ENCODE measurements at places on chromosomes 3 and 15. TPM values are rescaled to one million over a fixed set of nuclear protein-coding genes. Genes with fewer than 3 reads are reported as not detected.

The SAXO2 gene
- polyA plus RNA-seq = 4.6 TPM

The CTNNB1 gene
- polyA plus RNA-seq = 505 TPM

GRCh38 chr3:190446573-190447279, 3.0 kb downstream of the TMEM207 start:
- DNase-seq = no peak

- DNase-seq = no peak
These were observed 63.5 kb upstream of the SLC6A1 start for GRCh38 chr3:10928961-10929471.

- no peak for DNase-seq
These were observed 494.3 kb downstream of the PDCD6IP start for GRCh38 chr3:34292605-34293300.
